ENCODE measurements at places on chromosomes 2 and 18. TPM values are rescaled to one million over a fixed set of nuclear protein-coding genes. Genes with fewer than 3 reads are reported as not detected.

The DUSP19 gene
- polyA plus RNA-seq, result 0.23 TPM

DNA sequence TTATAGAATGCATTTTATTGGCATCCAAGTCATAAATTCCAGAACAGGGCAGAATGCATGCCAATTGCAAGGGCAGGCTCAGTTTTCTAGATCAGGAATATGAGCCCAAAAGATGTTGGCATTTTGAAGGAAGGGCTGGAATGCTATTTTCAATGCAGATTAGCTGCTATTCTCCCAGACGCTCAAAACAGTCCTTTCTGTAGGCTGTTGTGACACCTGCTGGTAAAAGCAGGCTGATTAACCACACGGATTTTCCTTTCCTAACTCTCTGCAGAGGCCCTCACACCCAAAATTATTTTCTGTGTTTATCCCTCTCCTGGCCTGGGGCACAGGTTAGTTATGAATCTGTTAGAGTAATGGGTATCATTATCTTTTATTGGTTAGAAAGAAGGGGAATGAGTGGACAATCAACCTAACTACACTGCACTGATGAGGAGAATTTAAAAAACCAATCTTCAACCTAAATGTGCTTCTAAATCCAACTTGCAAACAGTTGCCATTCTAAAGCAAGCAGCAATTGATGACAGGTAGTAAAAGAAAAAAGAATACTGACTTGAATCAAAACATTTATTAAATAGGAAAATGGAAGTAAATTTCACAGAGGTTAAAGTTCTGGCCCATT is 94.0 kb downstream of the PLA2R1 start:
- DNase-seq, result no peak

- DNase-seq, result no peak
Measured at GRCh38 chr2:156845806-156846558, 409.8 kb downstream of the GPD2 start.

DNA sequence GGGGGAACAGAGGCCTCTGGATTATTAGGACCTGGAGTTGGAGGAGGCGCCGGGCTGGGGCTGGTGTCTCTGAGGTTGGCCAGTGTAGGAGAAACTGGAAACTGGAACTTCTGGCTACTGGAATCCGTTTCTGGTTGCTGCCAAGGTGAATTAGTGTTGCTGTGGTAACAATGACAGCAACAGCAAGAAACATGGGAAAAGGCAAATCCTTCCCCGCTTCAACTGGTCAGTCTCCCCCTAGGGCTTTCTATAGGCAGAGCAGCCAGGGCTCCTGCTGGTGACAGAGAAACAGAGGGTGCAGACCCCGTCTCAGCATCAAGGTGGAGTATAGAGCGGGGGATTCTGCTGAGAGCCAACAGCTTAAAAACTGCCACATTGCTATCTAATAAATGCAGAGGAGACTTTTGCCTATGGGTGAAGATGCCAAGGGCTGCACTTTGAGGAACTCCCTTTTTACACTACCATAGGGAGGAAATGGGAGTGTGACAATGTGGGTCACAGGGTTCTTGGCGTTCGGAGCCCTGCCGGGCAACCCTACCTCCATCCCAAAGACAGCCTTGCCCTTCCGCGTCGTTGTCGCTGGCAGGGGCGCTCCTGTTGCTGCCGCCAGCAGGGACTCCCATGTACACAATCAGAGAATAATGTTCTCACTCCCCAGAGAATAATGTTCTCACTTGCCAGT is 81.4 kb upstream of the CABLES1 start:
- no peak for DNase-seq

- no peak for DNase-seq
Measured at GRCh38 chr2:33448220-33448899, 28.1 kb upstream of the RASGRP3 start.

DNA sequence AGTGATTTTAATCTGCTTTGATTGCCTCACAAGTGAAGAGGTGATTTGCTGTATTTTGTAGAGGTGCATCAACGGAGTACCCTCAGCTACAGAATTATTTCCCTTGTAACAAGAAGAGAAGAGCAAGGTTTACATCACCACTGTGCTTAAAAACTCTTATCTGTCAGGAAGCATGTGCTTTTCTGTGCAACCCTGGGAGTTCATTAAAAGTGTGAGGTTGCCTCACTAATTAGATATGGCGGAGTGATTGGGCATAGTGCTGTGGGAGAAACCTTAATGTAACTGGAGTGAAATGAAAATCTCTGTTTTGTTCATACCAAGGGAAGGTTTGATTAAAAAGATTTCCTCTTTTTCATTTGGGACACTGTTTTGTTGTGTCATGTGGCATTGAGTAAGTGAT is 544.7 kb downstream of the PARD3B start:
- DNase-seq, result no peak

The CNRIP1 gene
- not detected for polyA plus RNA-seq

The ATP6V1C2 gene
- polyA plus RNA-seq, result 3.9 TPM

The SLC20A1 gene
- polyA plus RNA-seq, result 12.8 TPM

DNA sequence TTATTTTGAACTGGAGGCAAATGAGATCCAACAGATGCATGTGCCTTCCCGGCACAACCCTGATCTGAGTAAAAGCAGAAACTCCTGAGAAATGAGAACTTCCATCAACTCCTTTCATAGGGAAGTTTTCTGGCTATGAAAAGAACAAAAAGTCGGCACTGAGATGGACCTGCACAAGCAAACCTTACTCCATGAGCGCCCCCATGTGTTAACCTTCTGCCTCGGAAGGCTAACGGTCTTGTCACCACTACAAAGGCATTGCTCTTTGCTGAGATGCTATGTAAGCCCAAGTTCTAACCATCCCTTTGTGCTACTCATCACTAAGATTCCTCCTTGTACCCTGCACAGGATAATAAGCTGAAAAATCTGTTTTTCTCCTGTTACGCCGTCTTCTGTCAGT is 57.3 kb upstream of the SULT1C3 start:
- no peak for DNase-seq

- DNase-seq, result no peak
Measured at GRCh38 chr2:154554046-154554445, 144.4 kb upstream of the KCNJ3 start.

The GEN1 gene
- 5.0 TPM for polyA plus RNA-seq

DNA sequence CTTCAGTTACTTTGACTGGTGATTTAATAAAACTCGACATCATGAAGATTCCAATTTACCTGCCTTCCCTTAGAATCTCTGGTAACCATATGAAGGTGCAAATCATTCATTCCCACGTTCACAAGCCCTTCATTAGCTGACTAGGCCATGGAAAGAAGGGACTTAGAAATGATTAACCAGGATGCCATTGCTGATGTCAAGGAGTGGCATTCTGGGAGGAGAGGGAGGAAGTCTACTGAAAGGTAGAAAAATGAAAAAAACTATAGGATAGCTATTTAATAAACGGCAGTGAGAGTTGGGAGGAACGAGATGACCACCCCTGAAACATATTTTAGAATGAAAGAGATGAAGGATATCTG is 1.4 kb downstream of the ATIC start:
- no peak for DNase-seq

The IL1R1 gene
- not detected for polyA plus RNA-seq

The INHBB gene
- not detected for polyA plus RNA-seq

- DNase-seq, result no peak
Measured at GRCh38 chr2:216793386-216793785, 66.5 kb downstream of the TNP1 start.

- DNase-seq, result no peak
Measured at GRCh38 chr18:75010278-75010677, 198.7 kb downstream of the PTGR3 start.

DNA sequence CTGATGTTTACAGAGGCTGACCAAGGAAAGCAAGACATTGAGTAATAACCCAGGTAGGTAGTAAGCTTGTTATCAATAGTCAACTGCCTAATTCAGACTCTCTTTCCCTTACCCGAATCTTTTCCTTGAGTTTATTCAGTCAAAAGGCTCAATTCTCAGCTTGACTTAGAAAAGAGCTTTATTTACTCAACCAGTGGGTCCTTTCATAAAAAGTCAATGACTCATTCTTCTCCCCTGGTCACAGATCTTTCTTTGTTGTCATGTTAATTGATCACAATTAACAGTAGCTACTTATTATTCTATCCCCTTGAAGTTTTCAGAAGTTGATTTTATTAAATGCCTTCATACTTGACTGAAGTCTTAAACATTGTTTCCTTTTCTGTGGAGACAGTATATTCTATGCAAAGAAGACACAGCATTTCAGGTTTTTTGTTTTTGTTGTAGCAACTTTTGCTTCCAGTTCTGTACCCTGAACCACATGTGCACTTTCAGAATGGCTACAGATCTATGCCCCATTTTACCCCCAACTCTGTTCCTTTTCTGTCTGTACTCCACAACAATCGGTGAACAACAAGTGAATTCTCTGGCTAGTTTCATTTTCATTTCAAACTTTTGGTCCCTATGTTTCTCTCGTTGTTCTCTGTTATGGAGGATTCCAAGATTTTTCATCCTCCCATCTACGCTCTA is 428.3 kb downstream of the NCKAP5 start:
- DNase-seq, result no peak

GRCh38 chr2:196112418-196113034 is 43.9 kb upstream of the DNAH7 start:
- DNase-seq, result no peak

- DNase-seq, result no peak
Measured at GRCh38 chr2:119225105-119225865, 1.7 kb downstream of the STEAP3 start.

DNA sequence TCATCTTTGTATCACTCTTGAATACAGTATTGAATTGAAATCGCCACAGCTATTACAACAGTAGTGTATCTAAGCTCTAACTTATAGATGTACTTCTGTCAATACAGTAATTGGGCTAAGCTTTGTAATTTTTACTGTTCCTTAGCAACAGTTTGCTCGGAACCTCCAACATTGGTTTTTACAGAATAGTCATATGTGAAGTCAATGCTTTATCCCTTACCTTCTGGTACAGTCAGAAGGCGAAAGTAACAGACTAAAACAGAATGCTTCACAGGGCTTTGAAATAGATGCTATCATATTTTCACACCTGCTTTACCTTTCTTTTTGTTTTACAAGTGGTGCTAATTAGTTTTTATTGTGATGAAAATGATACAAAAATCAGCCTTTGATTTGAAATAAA is 46.9 kb upstream of the CYP20A1 start:
- DNase-seq, result no peak

DNA sequence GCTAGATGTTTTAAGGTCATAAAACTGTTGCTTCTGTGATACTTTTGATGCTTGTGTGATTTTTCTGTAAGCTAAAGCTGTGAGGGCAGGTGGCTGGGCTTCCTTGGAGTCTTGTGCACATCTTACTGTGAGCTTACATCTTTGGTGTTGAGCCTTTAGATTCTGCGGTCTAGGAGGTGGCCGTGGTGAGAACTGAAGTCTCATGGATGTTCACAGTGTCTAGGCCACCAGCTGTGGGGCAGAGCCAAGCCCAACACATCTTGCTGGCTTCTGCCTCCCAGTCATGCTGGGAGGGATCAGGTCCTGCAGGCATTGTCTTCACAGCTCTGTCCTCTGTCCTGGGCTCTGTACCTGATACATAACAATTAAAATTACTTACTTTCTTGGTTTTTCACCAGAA is 219.7 kb upstream of the HS6ST1 start:
- DNase-seq, result no peak

DNA sequence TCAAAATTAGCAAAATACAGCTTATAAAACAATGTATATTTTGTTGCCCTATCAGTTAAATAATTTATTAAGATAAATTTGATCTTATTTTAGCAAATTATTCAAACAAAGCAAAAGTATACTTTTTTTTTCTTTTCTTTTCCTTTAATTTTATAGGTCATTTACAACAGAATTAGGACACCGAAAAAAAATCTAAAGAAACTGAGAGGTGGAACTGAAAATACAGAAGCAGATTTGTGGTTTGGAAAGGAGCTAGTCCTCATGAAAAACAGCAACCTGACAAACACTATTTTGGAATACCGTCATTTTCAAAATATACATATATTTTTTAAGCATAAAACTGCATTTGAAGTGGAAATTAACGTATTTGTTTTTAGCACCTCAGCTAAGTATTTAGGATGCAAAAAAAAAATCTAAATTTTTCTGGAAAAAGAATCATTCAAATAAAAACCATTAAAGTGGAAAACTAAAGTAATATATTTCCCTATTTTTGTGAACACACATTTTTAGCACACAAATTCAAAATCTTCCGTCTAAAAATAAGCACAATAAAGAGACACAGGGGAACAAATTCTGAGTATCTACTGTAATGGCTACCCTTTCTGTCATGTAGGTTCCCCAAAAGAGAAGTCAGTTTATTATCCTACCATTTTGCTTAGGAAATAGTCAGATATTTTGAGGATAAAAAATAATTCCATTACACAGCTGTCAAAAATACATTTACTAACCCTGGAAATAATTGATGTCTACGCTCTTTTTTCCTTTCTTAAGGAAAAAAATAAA is 2.7 kb downstream of the CCDC88A start:
- DNase-seq, result no peak

The MORN2 gene
- 12.4 TPM for polyA plus RNA-seq

DNA sequence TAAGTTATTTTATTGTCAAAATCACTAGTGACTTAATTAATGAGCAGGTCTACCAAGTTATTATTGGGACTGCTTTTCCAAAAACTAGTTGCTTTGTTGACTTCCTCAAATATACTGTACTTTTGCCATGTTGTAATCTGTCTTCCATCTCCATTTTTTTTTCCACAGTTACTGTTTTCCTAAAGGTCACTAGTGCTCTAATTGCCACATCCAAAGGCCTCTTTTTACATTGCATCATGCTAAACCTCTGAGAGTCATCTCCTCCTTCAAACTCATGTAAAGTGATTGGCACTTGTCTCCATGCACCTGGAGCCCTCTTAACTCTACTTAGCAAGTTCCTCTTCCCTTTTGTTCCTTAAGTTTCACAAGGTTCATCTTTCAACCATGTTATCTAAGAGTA is 11.8 kb downstream of the PMAIP1 start:
- no peak for DNase-seq

DNA sequence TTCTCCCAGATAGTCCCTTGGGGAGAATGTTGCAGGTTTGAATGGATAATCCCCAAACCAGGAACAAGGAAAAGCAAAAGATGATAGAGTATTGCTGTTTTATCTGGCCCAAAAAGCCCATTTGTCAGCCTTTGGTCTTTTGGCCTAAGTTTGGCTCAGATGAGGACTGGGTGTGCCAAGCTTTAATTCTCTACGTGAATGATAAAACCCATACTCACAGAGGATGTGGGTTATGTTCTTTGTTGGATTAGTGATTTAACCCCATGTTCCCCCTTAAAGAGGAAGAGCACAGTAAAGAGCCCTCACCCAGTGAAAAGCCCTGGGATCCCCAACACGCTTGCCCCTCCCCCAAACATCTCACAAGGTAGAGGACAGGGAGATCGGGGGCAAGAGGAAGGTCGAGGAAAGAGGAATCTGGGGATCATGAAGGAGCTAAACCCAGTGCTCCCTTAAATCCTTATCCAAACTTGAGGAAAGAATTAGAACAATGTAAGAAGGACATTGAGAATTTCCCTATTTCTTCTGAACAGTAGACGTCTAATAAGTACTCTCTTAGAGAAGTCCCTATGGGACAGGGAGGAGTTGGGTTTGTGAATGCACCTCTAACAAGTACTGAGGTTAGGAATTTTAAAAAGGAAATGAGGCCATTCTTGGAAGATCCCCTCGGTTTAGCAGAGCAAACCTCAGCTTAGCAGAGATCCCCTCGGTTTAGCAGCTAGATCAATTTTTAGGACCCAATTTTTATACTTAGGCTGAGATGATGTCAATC is 105.0 kb downstream of the HIBCH start:
- DNase-seq, result no peak

All from naive B cell (primary cell).